ENCODE measurements at places on chromosomes 13 and 19. TPM values are rescaled to one million over a fixed set of nuclear protein-coding genes. Genes with fewer than 3 reads are reported as not detected.

Gene CLEC4G
- not detected for polyA plus RNA-seq

Gene RFXAP
- polyA plus RNA-seq: 8.1 TPM

- no peak for DNase-seq
These were observed 22.9 kb upstream of the IGSF23 start for GRCh38 chr19:44590245-44591059.

DNA sequence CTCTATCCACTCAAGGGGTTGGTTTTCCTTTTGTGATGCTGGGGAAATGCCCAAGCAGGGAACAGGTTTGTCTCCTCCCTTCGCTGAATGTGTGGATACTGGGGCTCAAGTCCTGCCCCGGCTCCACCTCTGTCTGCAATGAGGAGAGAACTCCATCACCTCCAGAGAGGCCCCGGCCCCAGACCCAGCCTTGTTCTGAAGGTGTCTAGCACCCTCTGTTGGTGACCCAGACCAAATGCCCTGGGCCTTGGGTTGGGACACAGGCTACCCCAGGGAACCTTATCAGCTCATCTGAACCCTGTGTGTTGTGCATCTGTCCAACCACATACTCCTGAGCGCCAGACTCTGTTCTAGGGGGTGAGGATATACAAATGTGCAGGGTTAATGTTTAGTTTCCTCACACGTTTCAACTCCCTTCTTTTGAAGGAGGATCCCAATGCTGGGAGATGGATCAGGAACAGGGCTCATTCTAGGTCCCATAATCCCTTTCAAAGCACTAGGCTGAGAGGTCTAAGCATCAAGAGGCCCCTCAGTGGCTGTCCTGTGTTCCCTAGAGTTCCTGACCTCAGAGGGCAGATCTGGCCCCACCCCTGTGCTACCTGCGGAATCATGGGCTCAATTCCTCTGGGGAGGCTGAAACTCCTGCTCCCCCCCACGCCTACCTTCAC, 112.5 kb upstream of the SLC7A1 start:
- no peak for DNase-seq

DNA sequence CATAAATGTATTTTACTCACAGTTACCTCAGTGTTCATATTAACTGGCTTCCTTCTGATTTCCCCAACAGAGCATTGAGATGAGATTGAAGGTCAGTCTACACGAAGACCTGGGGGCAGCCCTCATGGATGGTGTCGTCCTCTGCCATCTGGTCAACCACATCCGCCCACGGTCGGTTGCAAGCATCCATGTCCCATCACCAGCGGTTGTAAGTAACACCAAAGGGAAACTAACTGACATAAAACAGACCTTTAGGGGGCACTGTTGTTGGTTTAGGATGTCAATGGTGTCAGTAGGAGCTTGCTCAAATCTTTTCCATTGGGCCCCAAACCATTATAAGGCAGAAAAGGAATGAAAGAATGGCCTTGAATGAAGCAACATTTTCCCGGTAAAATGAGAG, 68.2 kb downstream of the ESD start:
- no peak for DNase-seq

Gene AXL
- polyA plus RNA-seq: 27.2 TPM

DNA sequence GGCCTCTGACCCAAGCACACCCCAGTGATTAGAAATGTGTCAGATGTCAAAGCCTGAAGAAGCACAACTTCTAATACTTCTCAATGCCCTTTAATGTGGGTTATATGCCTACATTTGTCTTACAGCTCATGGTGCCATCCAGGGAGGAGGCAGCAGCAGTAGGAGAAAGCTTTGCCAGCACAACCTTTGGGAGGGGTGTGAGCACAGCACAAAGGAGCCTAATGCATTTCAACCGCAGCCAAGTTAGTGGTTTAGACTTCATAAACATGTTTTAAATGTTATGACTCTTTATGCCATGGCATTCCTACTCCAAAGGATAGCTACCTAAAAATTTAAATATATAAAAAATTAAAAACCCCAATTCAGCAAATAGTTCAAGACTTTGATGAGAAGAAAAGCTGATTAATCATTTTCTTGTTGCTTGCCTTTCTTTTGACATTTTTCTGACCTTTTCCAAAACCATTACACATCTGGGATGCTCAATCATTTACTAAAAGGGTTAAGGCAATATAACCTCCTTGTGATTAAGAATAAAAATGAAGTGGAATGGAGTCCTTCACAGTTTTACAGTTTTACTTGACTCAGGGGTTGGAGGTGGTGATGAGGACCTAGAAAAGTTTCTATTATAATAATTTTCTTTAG, 142.7 kb downstream of the DLEU7 start:
- DNase-seq: no peak

GRCh38 chr19:17741456-17741855, 9.8 kb upstream of the FCHO1 start:
- no peak for DNase-seq

- DNase-seq: no peak
These were observed 13.2 kb downstream of the JAK3 start for GRCh38 chr19:17834350-17835181.

- DNase-seq: no peak
These were observed 87.1 kb downstream of the ARHGEF7 start for GRCh38 chr13:111202156-111202621.

- no peak for DNase-seq
These were observed 171.8 kb downstream of the STK24 start for GRCh38 chr13:98405107-98405571.

DNA sequence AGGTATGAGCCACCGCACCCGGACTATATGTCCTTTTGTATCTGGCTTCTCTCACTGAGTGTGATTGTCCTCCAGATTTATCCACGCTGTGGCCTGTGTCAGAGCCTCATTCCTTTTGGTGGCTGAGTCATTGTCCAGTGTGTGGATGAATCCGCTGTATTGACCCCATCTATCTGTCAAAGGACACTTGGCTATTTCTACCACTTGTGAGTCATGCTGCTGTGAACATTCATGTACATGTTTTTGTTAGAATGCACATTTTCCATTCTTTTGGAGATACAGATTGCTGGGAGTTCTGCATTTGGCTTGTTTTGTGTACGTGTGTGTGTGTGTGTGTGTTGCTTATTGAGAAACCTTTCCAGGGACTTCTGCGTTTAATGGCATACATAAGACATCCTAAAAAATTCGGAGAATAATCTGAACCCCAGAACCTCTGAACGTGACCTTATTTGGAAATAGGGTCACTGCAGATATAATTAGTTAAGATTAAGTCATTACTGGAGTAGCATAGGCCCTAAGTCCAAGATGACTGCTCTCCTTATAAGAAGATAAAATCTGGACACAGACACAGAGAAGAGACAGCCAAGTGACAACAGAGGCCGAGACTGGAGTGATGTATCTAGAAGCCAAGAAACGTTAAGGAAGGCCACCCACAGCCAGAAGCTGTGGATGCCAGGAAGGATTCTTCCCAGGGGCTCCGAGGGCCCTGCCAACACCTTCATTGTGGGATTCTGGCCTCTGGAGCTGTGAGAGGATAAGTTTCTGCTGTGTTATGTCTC, 4.9 kb upstream of the GIPC3 start:
- no peak for DNase-seq

All from hindlimb muscle (tissue), 1 donor.